Psoas muscle (tissue), 8 donors: ENCODE measurements at places on chromosomes 2 and 18. TPM values are rescaled to one million over a fixed set of nuclear protein-coding genes. Genes with fewer than 3 reads are reported as not detected.

- peaks cover 9% of the 10 kb centered on the region for H3K4me1 ChIP-seq
- H3K27me3 ChIP-seq, result no peaks in the 10 kb centered on the region
- H3K36me3 ChIP-seq, result peaks cover 76% of the 10 kb centered on the region
- DNase-seq, result no peak
Measured at GRCh38 chr2:85852152-85852840, 36.5 kb downstream of the ST3GAL5 start.

GRCh38 chr18:77487951-77488740 is 238.5 kb downstream of the GALR1 start:
- DNase-seq, result no peak
- no peak overlapping the region for H3K27ac ChIP-seq
- H3K27me3 ChIP-seq, result no peaks in the 10 kb centered on the region
- no peaks in the 10 kb centered on the region for H3K4me1 ChIP-seq
- H3K36me3 ChIP-seq, result no peaks in the 10 kb centered on the region

DNA sequence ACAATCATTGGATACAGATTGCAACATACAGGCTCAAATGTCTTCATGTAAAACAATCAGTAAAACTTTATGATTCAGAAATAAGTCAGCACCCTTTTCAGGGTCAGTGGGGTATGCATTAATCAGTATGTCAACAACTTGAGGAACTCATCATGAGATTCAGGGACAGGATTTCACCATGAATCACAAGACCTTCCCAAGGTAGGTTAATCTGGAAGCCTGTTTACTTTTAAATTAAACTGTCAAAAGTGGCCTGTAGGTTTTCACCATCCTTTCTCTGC is 104.8 kb downstream of the SP100 start:
- no peak for DNase-seq
- no peaks in the 10 kb centered on the region for H3K27me3 ChIP-seq
- no peak overlapping the region for H3K27ac ChIP-seq
- H3K36me3 ChIP-seq, result no peaks in the 10 kb centered on the region
- H3K4me1 ChIP-seq, result no peaks in the 10 kb centered on the region

Gene LIMS2
- total RNA-seq, result 20.9 TPM

Gene OST4
- 193 TPM for total RNA-seq

Gene LRATD1
- 3.5 TPM for total RNA-seq

GRCh38 chr2:140269000-140269399 is 1488.8 kb upstream of the NXPH2 start:
- no peak for DNase-seq
- H3K4me1 ChIP-seq, result no peaks in the 10 kb centered on the region
- H3K4me3 ChIP-seq, result no peak overlapping the region

DNA sequence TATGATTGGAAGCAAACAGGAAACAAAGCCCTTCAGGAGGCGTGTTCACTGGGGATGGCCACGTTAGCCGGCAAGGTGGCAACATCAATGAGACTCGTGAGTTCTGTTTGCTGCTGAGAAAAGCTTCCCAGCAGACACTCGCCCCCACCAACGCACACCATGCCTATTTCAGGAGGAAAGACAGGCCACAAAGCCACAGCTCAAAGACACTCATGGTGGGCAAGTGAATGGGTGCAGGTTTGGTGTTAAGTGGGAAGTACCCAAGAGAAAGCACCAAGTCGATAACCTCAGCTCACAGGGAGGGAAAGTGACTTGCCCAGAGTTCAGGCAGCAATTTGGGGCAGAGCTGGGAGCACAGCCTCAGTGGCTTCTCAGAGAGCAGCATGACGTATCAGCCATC is 10.5 kb upstream of the MTERF4 start:
- H3K4me1 ChIP-seq, result no peaks in the 10 kb centered on the region
- H3K27ac ChIP-seq, result no peak overlapping the region
- H3K36me3 ChIP-seq, result no peaks in the 10 kb centered on the region
- H3K27me3 ChIP-seq, result no peaks in the 10 kb centered on the region
- no peak overlapping the region for H3K4me3 ChIP-seq

GRCh38 chr2:8408560-8409460 is 273.0 kb upstream of the ID2 start:
- H3K27ac ChIP-seq, result no peak overlapping the region
- no peaks in the 10 kb centered on the region for H3K36me3 ChIP-seq
- no peak for DNase-seq
- no peaks in the 10 kb centered on the region for H3K27me3 ChIP-seq
- no peaks in the 10 kb centered on the region for H3K4me1 ChIP-seq
- no peak overlapping the region for H3K4me3 ChIP-seq
